ENCODE measurements at places on chromosomes 3 and 15. TPM values are rescaled to one million over a fixed set of nuclear protein-coding genes. Genes with fewer than 3 reads are reported as not detected.

The RNF7 gene
- 83.2 TPM for total RNA-seq

The SAMD7 gene
- total RNA-seq: not detected

DNA sequence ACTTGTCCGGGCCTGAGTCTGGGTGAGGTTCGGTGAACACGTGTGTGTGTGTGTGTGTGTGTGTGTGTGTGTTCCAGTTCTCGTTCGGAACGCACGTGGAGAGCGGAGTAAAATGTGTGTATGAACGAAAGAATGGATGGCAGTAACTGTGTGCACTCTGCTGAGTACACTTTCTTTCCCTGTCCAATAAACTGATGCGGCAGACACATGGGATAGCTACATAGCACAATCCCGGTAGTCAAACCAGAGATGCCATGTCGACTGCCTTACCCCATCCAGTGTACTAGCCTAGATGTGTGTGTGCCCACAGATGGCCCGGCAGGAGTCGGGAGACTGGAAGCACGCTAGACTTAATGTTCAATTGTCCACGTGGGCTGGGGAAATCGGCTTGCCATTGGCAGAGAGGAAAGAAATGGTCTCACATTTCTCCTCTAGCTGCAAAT lies 507 bp upstream of the GOLIM4 start:
- H3K27ac ChIP-seq: peak overlapping the region; percentile 14
- H3K4me3 ChIP-seq: peak overlapping the region; percentile 83
- H3K36me3 ChIP-seq: no peaks in the 10 kb centered on the region
- H3K27me3 ChIP-seq: no peaks in the 10 kb centered on the region
- peak; percentile 82 for DNase-seq
- H3K4me1 ChIP-seq: peaks cover 11% of the 10 kb centered on the region

DNA sequence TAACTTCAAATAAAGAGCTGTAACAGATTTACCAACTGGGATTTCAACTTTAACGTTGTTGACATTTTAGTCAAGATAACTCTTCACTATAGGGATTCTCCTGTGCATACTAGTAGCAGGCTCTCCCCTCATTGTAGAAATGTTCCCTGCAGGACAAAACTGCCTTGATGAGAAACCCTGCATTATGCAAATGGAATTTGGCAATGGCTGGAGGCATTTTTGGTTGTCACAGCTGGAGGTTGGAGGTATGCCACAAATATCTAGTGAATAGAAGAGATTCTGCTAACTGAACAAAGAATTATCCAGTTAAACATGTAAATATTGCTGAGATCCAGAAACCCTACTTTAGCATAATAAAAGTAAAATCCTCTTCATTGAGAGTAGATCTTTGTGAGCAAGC lies 928.8 kb upstream of the ALCAM start:
- H3K36me3 ChIP-seq: no peaks in the 10 kb centered on the region
- H3K27ac ChIP-seq: no peak overlapping the region

DNA sequence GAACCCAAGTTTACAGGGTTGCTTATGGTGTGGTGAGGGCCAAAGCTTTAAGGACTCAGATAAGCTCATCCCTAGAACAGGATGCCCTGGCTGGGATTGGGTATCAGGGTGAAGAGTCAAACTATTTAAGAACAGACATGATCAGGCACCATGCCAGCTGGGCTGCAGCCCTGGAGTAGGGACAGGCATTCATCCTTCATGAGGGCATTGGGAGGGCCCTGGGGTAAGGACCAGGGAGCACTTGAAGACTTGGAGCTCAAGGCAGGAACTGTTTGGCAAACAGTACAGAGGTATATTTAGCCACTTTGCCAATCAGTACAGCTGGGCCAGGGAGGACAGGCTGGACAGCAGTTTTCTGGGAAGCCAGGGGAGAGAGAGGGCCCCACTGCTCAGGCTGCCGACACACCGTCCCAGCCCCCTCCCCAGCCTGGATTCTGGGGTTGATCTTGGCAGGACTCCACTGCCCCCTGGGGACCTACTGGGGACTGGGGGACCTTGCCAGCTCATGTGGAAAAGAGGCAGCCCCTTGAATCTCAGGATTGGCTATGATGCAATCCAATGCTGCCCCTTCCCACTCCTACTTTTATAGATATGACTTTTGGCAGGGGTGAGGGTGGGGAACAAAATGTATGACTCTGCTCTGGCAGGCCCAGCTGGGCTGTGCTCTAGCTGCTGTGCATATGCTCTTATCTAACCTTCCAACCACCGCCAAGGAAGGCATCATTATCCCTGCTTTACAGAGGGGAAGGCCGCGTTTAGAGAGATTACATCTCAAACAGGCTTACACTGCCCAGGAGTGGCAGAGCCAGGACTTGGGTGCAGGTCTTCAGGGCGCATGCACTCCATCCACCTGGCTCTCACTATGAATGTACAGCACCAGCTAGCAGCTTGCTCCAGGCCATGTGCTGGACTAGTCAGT lies 2.3 kb downstream of the PLA2G4E start:
- H3K27me3 ChIP-seq: no peaks in the 10 kb centered on the region
- no peaks in the 10 kb centered on the region for H3K4me1 ChIP-seq
- DNase-seq: no peak
- no peaks in the 10 kb centered on the region for H3K36me3 ChIP-seq

DNA sequence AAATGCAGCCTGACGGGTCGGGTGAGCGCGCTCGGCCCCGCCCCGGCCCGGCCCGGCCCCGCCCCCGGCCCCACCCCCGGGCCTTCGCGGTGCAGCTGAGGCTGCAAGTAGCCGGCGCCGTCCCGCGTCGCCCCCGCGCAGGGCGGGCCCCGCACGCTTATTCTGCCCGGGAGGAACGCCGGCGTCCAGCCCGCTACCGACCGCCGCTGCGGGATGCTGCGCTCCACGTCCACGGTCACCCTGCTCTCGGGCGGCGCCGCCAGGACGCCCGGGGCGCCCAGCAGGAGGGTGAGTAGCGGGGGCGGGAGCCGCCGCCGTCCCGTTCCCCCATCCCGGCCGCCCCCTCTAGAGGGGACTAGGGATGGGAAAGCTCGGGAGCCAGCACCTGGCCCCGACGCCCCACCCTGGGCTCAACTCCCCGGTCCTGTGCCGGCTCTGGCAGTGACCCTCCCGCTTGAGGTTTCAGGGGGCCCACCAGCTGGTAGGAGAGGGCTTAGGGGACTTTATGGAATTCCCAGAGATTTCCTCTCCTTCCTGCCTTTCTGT lies at the start of gene MYZAP:
MYZAP (plus strand) TSS at position 83 of the 546 bp plus-strand sequence; CDS start at position 214, 131 bp downstream.
- H3K27me3 ChIP-seq: no peaks in the 10 kb centered on the region
- no peak within 1 kb of the TSS for H3K27ac ChIP-seq
- H3K4me1 ChIP-seq: no peaks in the 10 kb centered on the region

DNA sequence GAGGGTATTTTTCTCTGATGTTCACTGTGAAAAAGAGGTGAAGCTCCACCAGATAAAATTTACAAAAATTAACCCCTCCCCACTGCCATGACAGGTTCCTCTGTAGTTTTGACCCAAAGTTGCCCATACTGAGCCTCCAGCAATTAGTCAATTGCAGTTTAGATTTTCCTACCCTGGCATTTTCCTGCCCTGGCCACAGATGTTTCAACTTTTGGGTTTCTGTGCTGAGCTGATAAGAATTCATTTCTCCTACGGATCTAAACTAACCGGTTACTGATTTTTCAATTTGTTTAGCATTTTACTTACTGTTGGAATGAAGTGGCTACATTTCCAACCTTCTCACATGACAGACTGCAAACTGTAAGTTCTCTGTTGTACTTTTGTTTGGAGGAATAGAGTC lies 1346.1 kb upstream of the EPHA6 start:
- no peaks in the 10 kb centered on the region for H3K36me3 ChIP-seq
- no peak for DNase-seq
- H3K4me3 ChIP-seq: no peak overlapping the region
- no peaks in the 10 kb centered on the region for H3K27me3 ChIP-seq

The CCDC54 gene
- not detected for total RNA-seq

DNA sequence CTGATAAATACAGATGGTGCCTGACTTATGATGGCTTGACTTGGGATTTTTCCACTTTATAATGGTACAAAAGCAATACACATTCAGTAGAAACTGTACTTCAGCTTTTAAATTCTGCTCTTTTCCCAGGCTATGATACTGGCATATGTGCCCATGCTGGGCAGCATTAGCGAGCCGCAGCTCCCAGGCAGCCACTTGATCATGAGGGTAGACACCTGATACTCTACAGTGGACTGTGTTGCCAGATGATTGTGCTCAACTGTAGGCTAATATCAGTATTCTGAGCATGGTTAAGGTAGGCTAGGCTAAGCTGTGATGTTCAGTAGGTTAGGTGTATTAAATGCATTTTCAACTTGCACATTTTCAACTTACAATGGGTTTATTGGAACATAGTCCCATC lies 17.7 kb upstream of the FEM1B start:
- no peak overlapping the region for H3K27ac ChIP-seq
- no peak overlapping the region for H3K4me3 ChIP-seq
